ENCODE measurements at places on chromosomes 2 and 18. TPM values are rescaled to one million over a fixed set of nuclear protein-coding genes. Genes with fewer than 3 reads are reported as not detected.

ADRA2B gene
- 4.5 TPM for total RNA-seq

FBXO36 gene
- 2.4 TPM for total RNA-seq

GRCh38 chr2:220987839-220988238 is 584.3 kb downstream of the EPHA4 start:
- no peak for DNase-seq
- no peak overlapping the region for H3K27ac ChIP-seq
- H3K4me3 ChIP-seq = no peak overlapping the region
- no peaks in the 10 kb centered on the region for H3K4me1 ChIP-seq

DNA sequence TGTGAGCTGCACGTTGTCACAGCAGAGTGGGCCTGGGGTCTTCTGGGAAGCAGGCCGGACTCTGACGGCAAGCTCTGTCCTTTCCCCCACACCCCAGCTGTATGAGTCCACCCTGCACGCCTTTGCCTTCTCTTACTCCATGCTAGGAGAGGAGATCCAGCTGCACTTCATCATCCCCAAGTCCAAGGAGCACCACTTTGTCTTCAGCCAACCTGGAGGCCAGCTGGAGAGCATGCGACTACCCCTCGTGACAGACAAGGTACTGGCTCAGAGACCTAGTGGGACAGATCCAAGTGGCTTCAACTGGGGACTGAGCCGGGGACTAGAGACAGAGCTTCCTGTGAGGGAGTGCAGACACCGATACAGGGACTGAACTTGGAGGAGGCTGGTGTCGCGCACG is 40.1 kb downstream of the NTSR2 start:
- H3K4me1 ChIP-seq = no peaks in the 10 kb centered on the region
- H3K27me3 ChIP-seq = no peaks in the 10 kb centered on the region
- DNase-seq = no peak
- H3K27ac ChIP-seq = no peak overlapping the region

DNA sequence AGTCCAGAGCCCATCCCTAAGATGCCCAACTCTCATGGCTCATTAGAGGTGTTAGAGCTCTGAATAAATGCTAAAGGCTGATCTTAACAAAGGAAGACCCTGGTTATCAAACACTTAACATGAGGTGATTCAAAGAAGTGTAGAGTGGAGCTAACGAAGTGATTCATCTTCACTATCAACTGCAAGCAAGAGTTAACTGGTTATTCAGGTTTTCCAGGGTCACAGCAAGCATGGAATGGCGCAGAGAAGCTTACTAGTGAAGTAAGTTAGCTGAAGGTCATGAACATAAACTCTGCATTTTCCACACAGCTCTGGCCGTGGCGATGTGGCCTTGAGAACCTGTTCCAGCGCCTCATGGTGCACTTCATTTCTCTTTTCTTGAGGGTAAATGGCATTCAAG is 17.0 kb downstream of the RND3 start:
- DNase-seq = no peak
- no peak overlapping the region for H3K27ac ChIP-seq
- no peak overlapping the region for H3K4me3 ChIP-seq
- H3K36me3 ChIP-seq = peaks cover 26% of the 10 kb centered on the region
- peaks cover 7% of the 10 kb centered on the region for H3K4me1 ChIP-seq
- H3K27me3 ChIP-seq = no peaks in the 10 kb centered on the region

DNA sequence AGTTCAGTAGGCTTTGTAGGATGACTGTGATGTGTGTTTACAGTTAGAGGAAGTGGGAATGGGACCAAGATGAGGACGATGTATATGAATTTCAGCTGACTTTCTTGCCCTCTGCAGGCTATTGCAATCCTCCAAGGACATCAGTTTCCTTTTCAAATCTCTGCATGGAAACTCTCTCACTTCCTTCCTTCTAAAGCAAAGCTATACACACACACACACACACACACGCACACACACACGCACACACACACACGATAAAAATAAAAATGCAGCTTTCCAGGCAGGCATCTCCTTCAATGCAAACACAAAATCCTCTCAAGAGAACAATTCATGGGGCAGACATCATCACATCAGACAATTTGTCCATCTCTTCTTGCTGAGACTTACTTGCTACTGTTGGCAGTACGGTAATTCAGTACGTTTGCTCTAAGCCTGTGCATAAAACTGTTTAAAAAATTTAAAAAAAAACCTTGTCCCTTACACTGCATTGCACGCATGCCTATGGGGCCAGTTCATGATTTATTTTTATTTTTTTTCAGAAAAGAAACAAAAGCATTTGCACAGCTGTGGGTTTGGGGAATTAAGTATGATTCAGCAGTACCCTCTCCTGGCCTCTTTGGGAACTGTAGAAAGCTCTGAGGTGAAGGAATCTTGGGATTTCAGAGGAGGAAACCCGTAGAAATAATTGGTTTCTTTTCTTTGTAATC is 27.1 kb upstream of the ICOS start:
- H3K4me3 ChIP-seq = peak overlapping the region; percentile 61
- DNase-seq = no peak

- no peaks in the 10 kb centered on the region for H3K4me1 ChIP-seq
- no peaks in the 10 kb centered on the region for H3K36me3 ChIP-seq
- no peaks in the 10 kb centered on the region for H3K27me3 ChIP-seq
- no peak for DNase-seq
- H3K27ac ChIP-seq = peak overlapping the region; percentile 28
Observed at GRCh38 chr18:21682371-21683051, 22.1 kb downstream of the ABHD3 start.

DNA sequence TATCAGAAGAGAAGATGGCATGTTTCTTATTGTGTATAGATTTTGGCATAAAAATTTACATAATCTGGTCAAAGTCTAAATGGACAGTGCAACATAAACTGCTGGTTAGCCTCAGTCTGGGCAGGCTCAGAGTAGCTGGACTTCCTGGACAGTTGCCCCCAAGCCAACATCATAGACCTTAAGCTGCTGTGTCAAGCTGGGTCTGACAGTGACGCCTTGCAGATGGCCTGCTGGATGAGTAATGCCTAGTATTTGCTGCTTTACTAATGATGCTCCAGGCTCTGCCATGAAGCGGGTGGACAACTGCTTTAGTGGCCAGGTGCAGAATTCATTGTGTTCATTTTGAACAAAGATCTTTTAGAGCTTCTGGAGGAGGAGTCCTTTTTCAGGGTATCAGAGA is 603.7 kb upstream of the ZEB2 start:
- DNase-seq = no peak
- H3K4me3 ChIP-seq = no peak overlapping the region
- H3K36me3 ChIP-seq = no peaks in the 10 kb centered on the region
- no peaks in the 10 kb centered on the region for H3K27me3 ChIP-seq

DNA sequence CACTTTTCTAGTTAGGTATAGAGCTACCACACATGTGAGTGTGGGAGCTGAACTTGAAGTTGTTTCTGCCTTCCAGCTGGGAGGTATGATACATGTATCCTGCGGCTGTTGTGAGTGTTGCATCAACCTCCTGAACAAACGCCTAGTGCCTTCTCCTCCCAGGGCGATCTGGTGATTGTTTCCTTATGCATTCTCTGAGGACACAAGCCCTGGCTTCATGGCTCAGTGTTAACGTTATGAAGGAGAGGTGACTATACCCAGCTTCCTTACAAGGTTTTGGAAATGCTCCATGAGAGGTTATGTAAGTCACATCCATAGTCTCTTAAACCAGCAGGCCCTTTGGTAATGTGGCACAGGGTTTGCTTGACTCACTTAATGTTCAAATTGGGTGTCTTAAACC is 64.9 kb downstream of the SPRED2 start:
- H3K27me3 ChIP-seq = no peaks in the 10 kb centered on the region
- H3K27ac ChIP-seq = no peak overlapping the region
- no peak overlapping the region for H3K4me3 ChIP-seq
- H3K36me3 ChIP-seq = no peaks in the 10 kb centered on the region

All from thoracic aorta (tissue), 2 donors.